NCI-H1417 treated with DMSO at 0.1 percent for 48 hours (cell line): ENCODE measurements at places on chromosomes 1 and 21.

DNA sequence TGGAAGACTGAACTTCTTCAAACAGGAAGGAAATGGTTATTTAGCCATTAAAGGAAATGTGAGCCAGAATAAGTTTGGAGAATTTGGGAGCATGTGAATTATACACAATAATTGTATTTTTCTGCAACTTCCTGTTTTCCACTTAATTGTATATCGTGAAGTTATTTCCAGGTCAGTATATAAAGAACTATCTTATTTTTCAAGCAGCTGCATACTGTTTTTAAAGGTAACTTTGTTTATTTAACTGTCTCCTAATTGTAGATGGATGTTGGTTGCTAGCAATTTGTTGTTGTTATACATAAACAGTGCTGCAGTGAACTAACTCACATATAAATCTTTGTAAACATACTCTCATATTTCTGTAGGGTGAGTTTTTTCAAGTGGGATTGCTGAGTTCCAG lies 180.3 kb downstream of the HLX start:
- DNase-seq = no peak

- no peak for DNase-seq
These were observed 19.6 kb downstream of the UBE4B start for GRCh38 chr1:10052347-10052746.

GRCh38 chr21:45640888-45641479 lies 2.5 kb upstream of the PCBP3 start:
- no peak for DNase-seq

DNA sequence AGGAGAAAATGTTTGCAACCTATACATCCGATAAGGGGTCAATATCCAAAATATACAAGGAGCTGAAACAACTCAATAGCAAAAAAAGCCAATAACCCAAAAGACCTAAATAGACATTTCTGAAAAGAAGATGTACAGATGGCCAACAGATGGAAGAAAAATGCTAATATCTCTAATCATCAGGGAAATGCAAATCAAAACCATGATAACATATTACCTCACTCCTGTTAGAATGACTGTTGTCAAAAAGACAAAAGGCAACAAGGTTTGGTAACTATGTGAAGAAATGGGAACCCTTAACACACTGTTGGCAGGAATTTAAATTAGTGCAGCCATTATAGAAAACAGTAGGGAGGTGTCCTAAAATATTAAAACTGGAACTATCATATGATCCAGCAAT lies 74.7 kb downstream of the LEPR start:
- DNase-seq = no peak

DNA sequence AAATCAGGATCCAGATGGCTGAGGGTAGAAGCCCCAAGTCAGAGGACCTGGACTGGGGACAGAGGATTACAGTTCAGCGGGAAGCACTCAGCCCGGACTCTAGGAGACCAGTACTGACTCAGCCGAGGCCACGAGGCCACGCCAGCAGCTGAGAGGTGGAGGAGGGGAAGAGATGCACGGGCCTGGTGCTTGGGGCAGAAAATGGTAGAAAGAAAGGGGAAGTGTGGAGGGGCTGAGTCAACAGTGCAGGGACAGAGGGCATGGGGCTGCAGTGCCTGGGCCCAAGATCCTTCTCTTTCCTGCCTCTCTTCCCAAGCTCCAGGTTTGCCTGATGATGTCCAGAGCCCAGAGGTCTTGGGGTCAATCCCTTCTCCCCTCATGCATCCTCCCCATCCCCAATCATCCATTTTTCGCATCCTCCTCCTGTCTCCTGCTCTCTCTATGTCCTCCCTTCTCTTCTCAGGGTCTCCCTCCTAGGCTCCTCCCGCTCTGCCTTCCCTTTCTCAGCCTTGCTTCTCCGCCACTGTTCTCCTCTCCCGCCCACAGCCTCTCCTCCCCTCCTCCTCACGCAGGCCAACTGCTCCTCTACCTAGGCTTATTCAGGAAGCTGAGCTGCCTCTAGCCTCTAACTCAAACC lies 7.7 kb downstream of the ARHGEF2 start:
- DNase-seq = no peak

DNA sequence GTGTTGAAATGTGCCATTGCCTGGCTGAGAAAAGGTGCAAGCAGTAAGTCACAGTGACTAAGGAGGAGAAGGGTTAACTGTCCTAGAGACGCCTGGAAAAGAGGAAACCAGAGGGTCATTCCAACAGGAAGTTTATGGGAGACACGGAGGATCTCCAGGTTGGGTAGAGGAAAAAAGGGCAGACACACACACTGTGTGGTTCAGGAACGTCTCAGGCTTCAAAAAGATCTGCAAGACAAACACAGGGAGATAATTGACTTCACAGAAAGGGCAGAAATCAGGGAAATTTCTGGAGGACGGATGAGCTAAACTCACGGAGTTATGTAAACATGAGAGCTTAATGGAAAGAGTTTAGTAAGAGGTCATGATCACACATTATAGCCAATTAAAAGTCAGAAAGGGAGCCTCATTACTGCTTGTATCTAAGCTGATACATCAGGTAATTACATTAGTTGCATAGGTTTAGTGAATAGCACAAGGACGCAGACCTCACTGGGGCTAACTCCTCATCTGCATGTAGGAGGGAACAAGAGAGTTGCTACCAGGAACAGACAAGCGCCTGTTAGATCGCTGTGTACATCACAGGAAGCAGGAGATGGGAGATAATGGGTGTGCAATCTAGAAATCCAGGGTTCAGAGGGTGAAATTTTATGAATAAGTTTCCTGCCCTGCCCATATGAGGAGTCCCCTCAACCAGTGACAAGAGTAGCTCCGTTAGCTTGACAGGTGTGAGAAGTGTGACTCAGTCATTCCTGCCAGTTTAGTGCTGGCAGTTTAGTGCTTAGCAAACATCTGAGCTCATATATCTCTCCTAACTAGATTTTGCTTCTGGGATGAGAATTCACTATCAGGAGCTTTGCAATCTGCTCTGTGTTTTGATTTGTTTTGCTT lies 96.6 kb upstream of the TNR start:
- DNase-seq = no peak
